ENCODE measurements at places on chromosomes 13 and 19.

- H3K27me3 ChIP-seq: peaks cover 16% of the 10 kb centered on the region
- H3K27ac ChIP-seq: peak overlapping the region; percentile 99
- peak overlapping the region; percentile 99 for H3K4me3 ChIP-seq
- H3K36me3 ChIP-seq: peaks cover 23% of the 10 kb centered on the region
Measured at GRCh38 chr13:41060724-41061074, 610 bp upstream of the WBP4 start.

GRCh38 chr13:32316501-32316900 is 1.2 kb downstream of the BRCA2 start:
- H3K4me3 ChIP-seq: peak overlapping the region; percentile 92
- H3K4me1 ChIP-seq: peaks cover 48% of the 10 kb centered on the region
- peaks cover 24% of the 10 kb centered on the region for H3K36me3 ChIP-seq
- H3K27ac ChIP-seq: peak overlapping the region; percentile 99
- H3K27me3 ChIP-seq: peaks cover 4% of the 10 kb centered on the region
- DNase-seq: no peak

GRCh38 chr13:72561791-72562190 is 165.6 kb downstream of the MZT1 start:
- no peak for DNase-seq
- H3K36me3 ChIP-seq: no peaks in the 10 kb centered on the region
- no peak overlapping the region for H3K27ac ChIP-seq
- no peak overlapping the region for H3K4me3 ChIP-seq
- H3K27me3 ChIP-seq: no peaks in the 10 kb centered on the region
- no peaks in the 10 kb centered on the region for H3K4me1 ChIP-seq

DNA sequence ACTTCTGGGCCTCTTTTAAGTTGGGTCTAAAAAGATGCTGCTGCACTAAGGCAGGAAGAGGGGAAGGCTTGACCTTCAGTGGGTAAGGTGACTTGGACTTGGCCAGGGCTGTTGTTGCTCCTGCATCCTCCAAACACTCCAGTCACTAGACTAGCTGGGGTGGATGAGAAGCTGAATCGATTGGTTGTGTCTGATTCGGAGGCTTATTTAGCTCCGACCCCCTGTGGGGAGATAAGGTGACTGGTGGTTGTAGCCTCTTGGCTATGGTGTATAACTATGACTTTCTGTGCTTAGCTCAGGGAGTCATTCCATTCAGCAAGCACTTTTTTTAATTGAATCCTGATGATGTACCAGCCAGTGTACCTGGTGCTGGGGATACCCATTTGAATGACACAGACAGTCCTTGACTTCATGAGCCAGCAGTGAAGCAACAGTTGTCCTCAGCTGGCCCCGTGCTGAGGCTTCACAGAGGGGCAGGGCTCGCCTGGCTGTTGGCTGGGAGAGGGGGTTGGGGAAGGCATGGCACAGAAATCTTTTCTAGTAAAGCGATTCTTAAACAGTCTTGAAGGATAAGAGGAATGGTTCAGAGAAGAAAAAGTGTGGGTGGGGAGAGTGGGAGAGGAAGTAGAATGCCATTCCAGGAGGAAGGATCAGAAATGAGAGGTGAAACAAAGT is 9.9 kb downstream of the PCDH8 start:
- DNase-seq: no peak
- H3K27ac ChIP-seq: no peak overlapping the region
- no peaks in the 10 kb centered on the region for H3K4me1 ChIP-seq
- H3K36me3 ChIP-seq: no peaks in the 10 kb centered on the region

DNA sequence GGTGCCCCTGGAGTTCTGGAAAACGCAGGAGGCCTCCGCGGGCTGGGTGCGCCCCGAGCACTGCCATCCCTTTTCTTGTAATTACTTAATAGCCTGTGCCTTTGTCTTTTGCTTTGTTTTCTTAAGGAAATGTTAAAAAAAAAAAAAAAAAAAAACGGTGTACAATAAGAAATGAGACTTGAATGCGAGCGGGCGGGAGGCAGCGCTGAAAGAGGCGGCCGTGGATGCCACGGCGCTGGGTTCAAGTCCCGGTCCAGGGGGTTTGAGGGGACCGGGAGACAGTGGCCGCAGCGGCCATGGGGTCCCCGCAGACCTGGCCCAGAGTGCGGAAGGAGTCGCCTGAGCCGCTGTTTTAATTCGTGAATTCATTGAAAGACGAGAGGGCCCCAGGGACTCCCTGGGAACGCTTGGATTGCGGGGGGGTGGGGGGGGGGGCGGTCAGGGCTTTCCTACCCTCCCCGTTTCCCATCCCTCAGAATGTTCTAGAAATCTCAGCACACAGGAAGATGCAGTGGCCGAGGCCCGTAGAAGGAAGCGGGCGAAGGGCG is 349.2 kb upstream of the ARGLU1 start:
- H3K4me1 ChIP-seq: peaks cover 6% of the 10 kb centered on the region
- H3K4me3 ChIP-seq: peak overlapping the region; percentile 69
- peaks cover 34% of the 10 kb centered on the region for H3K27me3 ChIP-seq
- H3K27ac ChIP-seq: no peak overlapping the region
- no peak for DNase-seq
- no peaks in the 10 kb centered on the region for H3K36me3 ChIP-seq

DNA sequence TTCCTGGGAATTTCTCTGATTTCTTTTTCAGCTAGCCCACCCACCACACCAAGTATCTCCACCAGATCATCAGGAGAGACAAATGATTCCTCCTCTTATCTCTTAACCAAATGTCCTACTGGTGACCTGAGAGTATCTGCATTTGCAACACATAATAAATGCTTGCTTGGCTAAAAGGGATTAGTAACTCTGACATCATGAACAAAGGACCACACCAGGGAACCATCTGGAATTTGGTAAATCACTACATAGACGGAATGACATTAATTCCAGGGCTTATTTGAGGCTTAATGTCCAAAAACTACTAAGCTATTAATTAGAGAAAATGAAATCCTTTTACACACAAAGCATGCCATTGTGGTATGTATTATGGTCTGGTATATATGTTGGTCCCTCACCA is 139.0 kb downstream of the RAP2A start:
- no peaks in the 10 kb centered on the region for H3K4me1 ChIP-seq
- peaks cover under 1% of the 10 kb centered on the region for H3K27me3 ChIP-seq
- no peaks in the 10 kb centered on the region for H3K36me3 ChIP-seq
- H3K27ac ChIP-seq: no peak overlapping the region

DNA sequence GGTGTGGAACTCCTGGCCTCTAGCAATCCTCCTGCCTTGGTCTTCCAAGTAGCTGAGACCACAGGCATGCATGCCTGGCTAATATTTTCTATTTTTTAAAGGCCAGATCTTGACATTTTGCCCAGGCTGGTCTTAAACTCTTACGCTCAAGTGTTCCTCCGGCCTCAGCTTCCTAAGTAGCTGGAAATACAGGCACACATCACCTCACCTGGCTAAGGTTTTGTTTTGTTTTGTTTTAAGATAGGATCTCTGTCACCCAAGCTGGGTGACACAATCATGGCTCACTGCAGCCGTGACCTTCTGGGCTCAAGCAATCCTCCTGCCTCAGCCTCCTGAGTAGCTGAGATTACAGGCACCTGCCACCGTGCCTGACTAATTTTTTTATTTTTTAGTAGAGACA is 5.5 kb upstream of the RLN3 start:
- H3K27me3 ChIP-seq: no peaks in the 10 kb centered on the region
- no peak overlapping the region for H3K4me3 ChIP-seq
- DNase-seq: no peak
- H3K36me3 ChIP-seq: no peaks in the 10 kb centered on the region
- H3K27ac ChIP-seq: no peak overlapping the region
- peaks cover 29% of the 10 kb centered on the region for H3K4me1 ChIP-seq

- no peaks in the 10 kb centered on the region for H3K36me3 ChIP-seq
- peaks cover 21% of the 10 kb centered on the region for H3K27me3 ChIP-seq
- H3K4me3 ChIP-seq: peak overlapping the region; percentile 64
- peak overlapping the region; percentile 67 for H3K27ac ChIP-seq
Measured at GRCh38 chr19:45439569-45440258, 16.0 kb upstream of the ERCC1 start.

DNA sequence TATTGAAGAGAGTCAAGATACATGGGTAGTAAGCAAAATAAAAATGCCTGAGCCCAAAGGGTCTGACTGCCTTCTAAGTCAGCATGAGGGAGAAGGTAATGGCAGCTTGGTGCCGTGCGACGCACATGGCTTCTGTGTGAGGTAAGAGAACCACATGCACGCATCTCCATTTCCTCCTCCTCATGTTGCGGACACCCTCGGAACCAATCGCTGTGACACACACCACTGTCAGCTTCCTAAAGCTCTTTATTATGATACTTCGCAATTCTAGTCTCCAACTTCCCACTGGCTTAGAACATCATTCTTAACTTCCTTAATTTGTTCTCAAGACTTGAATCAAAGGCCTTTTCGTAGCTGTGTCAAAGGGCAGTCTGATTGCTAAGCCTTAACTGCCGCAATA is 170.1 kb downstream of the OXGR1 start:
- no peaks in the 10 kb centered on the region for H3K4me1 ChIP-seq
- H3K27ac ChIP-seq: no peak overlapping the region

- no peak overlapping the region for H3K4me3 ChIP-seq
- no peaks in the 10 kb centered on the region for H3K4me1 ChIP-seq
- no peaks in the 10 kb centered on the region for H3K36me3 ChIP-seq
- H3K27me3 ChIP-seq: no peaks in the 10 kb centered on the region
- DNase-seq: no peak
Measured at GRCh38 chr13:47546391-47547225, 454.5 kb downstream of the SUCLA2 start.

DNA sequence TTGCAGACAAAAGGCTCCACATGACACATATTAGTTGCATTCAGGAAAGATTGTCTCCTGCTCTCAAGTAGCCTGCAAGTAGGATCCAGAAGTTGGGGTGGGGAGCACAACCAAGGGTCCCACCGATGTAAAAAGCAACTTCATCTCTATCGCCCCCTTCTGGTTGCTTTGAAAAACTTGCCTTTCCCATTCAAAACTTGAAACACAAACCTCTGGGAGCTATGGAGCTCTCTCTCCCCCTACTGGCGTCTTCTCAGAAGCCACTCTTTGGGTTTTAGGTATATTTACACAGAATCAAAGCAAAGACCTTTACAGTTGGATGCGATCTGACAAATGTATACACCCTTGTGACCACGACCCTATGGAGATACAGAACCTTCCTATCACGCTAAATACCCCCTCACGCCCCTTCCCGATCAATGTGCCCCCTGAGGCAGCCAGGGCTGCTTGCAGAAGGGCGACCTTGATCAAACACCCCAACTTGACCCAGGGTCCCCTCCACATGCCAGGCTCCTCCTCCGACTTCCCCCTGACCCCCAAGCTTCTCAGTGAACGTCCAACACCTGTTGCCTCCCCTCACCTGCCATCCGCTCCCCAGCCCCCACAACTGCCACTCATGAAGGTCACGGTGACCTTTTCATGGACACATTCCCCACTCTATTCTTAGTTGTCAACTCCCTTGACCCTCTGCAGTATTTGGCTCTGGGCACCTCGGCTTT is 10.1 kb downstream of the NOSIP start:
- DNase-seq: peak; percentile 88
- peak overlapping the region; percentile 98 for H3K27ac ChIP-seq
- H3K36me3 ChIP-seq: peaks cover 28% of the 10 kb centered on the region
- no peaks in the 10 kb centered on the region for H3K27me3 ChIP-seq
- peak overlapping the region; percentile 49 for H3K4me3 ChIP-seq

GRCh38 chr19:45110851-45111266 is 17.9 kb downstream of the PPP1R37 start:
- H3K4me1 ChIP-seq: peaks cover 9% of the 10 kb centered on the region
- H3K27me3 ChIP-seq: no peaks in the 10 kb centered on the region
- DNase-seq: no peak
- H3K4me3 ChIP-seq: no peak overlapping the region
- H3K36me3 ChIP-seq: no peaks in the 10 kb centered on the region
- no peak overlapping the region for H3K27ac ChIP-seq

DNA sequence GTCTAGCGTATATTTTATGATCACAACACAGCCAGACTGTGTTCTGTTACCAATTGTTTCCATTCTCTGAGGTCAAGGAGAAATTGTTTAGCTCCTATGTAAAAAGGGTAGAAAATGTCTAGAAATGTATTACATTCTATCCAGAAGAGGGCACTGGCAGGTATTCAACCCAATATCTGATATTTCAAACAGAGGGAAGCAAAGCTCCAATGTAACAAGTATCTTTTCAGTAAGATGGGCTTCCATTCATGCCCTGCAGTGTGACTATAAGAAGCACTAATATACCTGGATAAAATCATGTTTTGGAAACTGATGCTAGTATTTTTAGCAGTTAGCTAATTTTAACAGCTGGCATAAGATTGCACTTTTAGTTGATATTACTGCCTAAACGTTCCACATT is 312.7 kb downstream of the FGF14 start:
- no peaks in the 10 kb centered on the region for H3K36me3 ChIP-seq
- H3K4me1 ChIP-seq: no peaks in the 10 kb centered on the region
- no peak overlapping the region for H3K4me3 ChIP-seq

GRCh38 chr19:52748336-52748950 is 13.6 kb upstream of the ZNF611 start:
- peaks cover 5% of the 10 kb centered on the region for H3K4me1 ChIP-seq
- H3K36me3 ChIP-seq: no peaks in the 10 kb centered on the region
- no peaks in the 10 kb centered on the region for H3K27me3 ChIP-seq
- H3K27ac ChIP-seq: no peak overlapping the region
- DNase-seq: no peak

DNA sequence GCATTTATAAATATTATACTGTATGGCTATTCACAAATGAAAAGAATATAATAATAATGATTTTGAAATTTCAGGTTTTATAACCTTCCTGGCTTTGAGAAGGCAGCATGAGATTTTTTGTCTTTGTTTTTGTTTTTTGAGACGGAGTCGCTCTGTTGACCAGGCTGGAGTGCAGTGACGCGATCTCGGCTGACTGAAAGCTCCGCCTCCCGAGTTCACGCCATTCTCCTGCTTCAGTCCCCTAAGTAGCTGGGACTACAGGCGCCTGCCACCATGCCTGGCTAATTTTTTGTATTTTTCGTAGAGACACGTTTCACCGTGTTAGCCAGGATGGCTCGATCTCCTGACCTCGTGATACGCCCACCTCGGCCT is 64.1 kb downstream of the ZNF429 start:
- DNase-seq: peak; percentile 75
- H3K4me1 ChIP-seq: peaks cover 26% of the 10 kb centered on the region
- no peaks in the 10 kb centered on the region for H3K27me3 ChIP-seq

- H3K4me3 ChIP-seq: no peak overlapping the region
- peaks cover 7% of the 10 kb centered on the region for H3K27me3 ChIP-seq
- no peaks in the 10 kb centered on the region for H3K4me1 ChIP-seq
- no peaks in the 10 kb centered on the region for H3K36me3 ChIP-seq
- H3K27ac ChIP-seq: no peak overlapping the region
Measured at GRCh38 chr13:97174638-97175037, 47.5 kb upstream of the MBNL2 start.

DNA sequence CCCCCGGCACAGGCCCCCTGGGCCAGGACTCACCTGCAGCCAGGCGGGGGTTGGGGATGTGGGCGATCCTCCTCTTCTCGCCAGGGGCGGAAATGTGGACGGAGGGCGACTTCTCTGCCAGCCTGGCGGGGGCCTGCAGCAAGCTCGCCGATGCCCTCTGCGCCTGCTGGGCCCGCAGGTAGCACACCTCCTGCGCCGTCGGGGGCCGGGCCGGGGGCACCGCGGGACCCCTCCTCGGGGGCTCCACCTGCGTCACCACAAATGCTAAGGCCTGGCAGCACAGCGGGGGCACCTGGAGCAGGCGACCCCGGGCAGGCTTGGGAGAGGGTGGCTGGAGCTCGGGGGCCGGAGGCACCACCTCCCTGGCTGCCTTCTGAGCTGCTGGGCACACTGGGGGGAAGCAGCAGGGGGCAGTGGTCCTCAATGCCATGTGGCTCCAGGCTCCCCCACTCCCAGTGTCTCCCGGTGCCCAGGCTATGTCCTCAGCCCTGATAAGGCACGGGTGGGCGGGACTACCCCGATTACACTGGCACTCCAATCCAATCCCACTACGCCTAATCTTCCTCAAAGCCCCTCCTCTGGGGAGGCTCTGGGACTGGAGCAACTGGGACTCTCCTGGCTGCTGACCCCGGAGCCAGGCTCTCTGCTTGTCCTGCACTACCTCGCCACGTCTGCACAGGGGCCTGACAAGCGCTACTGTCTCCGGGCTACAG is 11.6 kb upstream of the ATP8B3 start:
- H3K36me3 ChIP-seq: peaks cover 29% of the 10 kb centered on the region
- no peak overlapping the region for H3K27ac ChIP-seq
- DNase-seq: no peak
